ENCODE measurements at places on chromosomes 6 and 20.

DNA sequence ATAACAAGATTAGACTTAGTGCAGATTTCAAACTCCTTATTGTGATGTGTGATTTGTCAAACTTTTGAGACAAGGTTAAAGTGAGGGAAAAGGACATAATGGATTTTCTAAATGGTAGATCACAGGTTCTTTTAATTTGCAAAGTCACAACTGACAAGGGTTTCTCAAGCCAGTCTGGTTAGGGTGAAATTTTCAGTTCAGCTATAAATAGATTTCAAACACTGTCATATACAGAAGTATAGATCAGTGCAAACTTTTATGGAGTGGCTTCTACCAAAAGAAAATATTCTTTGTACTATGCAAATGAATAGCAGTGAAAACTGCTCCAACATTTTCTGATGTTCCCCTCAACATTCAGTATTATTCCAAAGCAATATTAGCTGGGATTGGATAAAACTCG is 337.1 kb upstream of the MAN1A1 start:
- no peak for DNase-seq
- H3K4me3 ChIP-seq: no peak overlapping the region
- no peak overlapping the region for H3K27ac ChIP-seq
- H3K4me1 ChIP-seq: no peaks in the 10 kb centered on the region
- H3K36me3 ChIP-seq: no peaks in the 10 kb centered on the region
- no peaks in the 10 kb centered on the region for H3K27me3 ChIP-seq

DNA sequence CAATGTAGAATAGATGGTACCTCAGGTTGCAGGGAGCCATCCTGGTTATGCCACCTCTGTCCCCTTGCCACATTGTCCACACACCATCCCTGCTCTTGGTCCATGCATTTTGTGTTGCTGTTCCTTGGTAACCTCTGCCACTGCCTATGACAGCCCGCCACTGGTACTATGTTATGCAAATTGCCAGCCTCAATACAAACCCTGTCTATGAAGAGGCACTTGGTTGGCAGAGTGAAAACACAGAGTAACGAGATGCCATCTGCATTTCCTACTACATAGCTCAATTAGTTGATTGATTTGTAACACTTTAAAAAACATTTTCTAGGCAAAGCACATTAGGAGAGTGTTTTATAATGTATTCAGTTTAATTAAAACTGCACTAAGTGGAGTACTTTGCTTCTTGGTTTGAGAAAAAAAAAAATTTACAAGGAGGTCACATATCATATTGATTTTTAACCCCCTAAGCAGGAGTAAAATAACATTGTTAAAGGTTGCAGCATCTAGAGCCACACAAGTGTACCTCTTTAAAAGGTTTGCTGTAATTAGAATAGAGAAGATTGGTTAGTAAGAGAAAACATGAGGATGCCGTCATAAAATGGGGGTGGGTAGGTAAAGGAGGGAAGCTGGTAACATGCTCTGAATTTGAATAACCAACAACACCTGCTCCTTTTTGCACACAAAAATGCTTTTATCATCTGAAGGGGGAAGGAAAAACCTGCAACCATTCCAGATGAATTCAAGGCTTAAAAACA is 817.1 kb downstream of the KIF16B start:
- no peaks in the 10 kb centered on the region for H3K4me1 ChIP-seq
- no peak for DNase-seq
- no peaks in the 10 kb centered on the region for H3K27me3 ChIP-seq
- no peak overlapping the region for H3K4me3 ChIP-seq

DNA sequence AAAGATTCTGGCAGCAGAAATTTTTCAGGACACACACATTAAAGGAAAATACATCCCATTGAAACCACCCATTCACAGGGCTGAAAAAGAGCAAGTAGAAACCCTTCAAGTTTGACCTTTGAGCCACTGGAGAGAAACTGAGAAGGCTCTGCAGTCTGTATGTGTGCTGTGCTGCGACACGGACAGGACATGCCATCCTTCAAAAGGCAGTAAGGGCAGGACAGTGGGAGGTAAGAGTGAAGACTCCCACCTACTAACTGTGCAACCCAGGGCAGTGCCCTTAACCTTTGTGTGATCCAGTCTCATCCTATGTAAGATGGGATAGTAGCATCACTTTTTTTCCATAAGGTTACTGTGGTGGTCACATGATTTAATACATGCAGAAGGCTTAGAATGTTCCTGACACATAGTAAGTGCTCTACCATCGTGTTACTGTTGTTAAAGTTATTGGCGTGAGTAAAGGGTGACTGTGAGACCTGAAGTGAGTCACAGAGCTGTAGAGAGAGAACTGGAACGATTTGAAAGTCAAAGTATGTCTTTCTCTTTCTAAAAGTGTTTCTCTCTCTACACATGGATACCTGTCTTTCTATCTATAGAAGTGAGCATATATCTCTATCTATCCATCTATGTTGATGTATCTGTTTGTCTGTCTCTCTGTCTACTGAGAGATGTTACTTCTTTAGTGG is 153.7 kb upstream of the OLIG3 start:
- no peaks in the 10 kb centered on the region for H3K36me3 ChIP-seq
- no peak for DNase-seq
- no peaks in the 10 kb centered on the region for H3K4me1 ChIP-seq
- no peaks in the 10 kb centered on the region for H3K27me3 ChIP-seq
- H3K27ac ChIP-seq: no peak overlapping the region

DNA sequence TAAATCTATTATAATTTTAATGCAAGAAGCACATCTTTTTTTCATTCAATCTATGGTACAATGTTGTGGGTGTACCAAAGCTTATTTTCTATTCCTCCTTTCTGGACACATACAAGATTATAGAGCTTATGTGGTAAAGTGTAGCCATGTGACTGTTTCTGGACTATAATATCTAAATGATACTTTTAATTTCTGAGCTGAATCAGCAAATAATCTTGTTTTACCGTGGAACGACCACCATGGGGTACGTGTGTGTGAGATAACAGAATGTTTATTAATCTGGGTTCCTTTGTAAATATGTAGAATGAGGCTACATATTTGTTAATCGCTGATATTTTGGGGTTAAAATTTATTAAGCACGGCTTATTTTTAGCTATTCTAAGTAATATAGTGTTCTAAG is 111.5 kb upstream of the EYS start:
- no peak overlapping the region for H3K27ac ChIP-seq
- H3K4me1 ChIP-seq: no peaks in the 10 kb centered on the region
- H3K4me3 ChIP-seq: no peak overlapping the region
- no peaks in the 10 kb centered on the region for H3K36me3 ChIP-seq
- no peak for DNase-seq
- no peaks in the 10 kb centered on the region for H3K27me3 ChIP-seq

GRCh38 chr6:105988321-105988720 is 97.8 kb upstream of the PRDM1 start:
- DNase-seq: no peak
- H3K4me1 ChIP-seq: peaks cover 25% of the 10 kb centered on the region
- H3K27me3 ChIP-seq: peaks cover 19% of the 10 kb centered on the region

- H3K4me1 ChIP-seq: no peaks in the 10 kb centered on the region
- no peak overlapping the region for H3K27ac ChIP-seq
- H3K27me3 ChIP-seq: no peaks in the 10 kb centered on the region
- no peaks in the 10 kb centered on the region for H3K36me3 ChIP-seq
- DNase-seq: no peak
- no peak overlapping the region for H3K4me3 ChIP-seq
Measured at GRCh38 chr6:170084166-170084730, 206.6 kb downstream of the DLL1 start.

- peaks cover 8% of the 10 kb centered on the region for H3K4me1 ChIP-seq
- H3K36me3 ChIP-seq: no peaks in the 10 kb centered on the region
- no peak overlapping the region for H3K27ac ChIP-seq
- no peak overlapping the region for H3K4me3 ChIP-seq
Measured at GRCh38 chr6:143112084-143112768, 51.5 kb downstream of the AIG1 start.

- H3K4me1 ChIP-seq: peaks cover 9% of the 10 kb centered on the region
- no peak overlapping the region for H3K27ac ChIP-seq
- no peaks in the 10 kb centered on the region for H3K36me3 ChIP-seq
Measured at GRCh38 chr6:106069478-106069877, 16.7 kb upstream of the PRDM1 start.

- H3K4me1 ChIP-seq: no peaks in the 10 kb centered on the region
- no peaks in the 10 kb centered on the region for H3K36me3 ChIP-seq
- H3K4me3 ChIP-seq: no peak overlapping the region
- no peak overlapping the region for H3K27ac ChIP-seq
- no peak for DNase-seq
- H3K27me3 ChIP-seq: no peaks in the 10 kb centered on the region
Measured at GRCh38 chr6:103797738-103798137, 1062.0 kb downstream of the HACE1 start.

GRCh38 chr20:6812530-6812929 is 45.0 kb downstream of the BMP2 start:
- H3K4me3 ChIP-seq: no peak overlapping the region
- no peak overlapping the region for H3K27ac ChIP-seq
- H3K27me3 ChIP-seq: peaks cover 2% of the 10 kb centered on the region
- DNase-seq: no peak
- no peaks in the 10 kb centered on the region for H3K4me1 ChIP-seq

DNA sequence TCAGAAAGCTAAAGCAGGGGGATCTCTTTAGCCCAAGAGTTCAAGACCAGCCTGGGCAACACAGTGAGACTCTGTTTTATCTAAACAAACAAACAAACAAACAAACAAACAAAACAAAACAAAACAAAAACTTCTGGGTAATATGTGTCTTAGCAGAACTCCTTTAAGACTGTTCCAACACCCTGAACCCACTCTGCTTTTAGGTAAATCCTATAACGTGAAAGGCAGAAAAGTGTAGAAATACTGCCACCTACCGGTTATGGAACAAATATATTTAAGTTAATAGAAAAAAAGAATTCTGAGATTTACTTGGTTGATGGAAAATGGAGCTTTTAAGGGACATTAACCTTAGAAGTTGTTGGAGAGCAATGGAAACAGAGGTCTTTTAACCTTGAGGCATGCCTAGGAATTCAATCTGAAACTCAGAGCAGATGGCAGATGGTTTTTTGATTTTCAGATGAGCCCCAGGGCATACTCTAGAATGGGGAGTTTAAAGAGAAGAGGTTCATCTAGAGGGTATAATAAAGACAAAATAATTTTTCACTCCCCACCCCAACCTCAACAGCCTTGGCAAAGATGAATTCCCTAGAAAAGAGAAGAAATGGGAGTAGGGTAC is 38.5 kb downstream of the SOD2 start:
- no peaks in the 10 kb centered on the region for H3K27me3 ChIP-seq
- H3K4me1 ChIP-seq: no peaks in the 10 kb centered on the region
- H3K36me3 ChIP-seq: no peaks in the 10 kb centered on the region
- peak; percentile 34 for DNase-seq
- H3K4me3 ChIP-seq: no peak overlapping the region

DNA sequence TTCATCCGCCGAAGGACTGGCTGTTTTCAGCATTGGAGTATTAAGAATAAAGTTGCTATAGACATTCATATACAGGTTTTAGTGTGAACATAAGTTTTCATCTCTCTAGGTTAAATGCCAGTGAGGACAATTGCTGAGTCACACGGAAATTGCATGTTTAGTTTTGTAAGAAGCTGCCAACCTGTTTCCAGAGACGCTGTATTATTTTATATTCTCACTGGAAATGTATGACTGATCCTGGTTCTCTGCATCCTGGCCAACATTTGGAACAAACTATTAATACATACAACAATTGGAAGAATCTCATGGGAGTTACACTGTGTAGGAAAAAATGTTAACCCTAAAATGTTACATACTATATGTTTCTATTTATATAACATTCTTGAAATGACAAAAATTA is 16.7 kb upstream of the TGM6 start:
- no peaks in the 10 kb centered on the region for H3K4me1 ChIP-seq
- no peak overlapping the region for H3K27ac ChIP-seq
- no peaks in the 10 kb centered on the region for H3K36me3 ChIP-seq
- DNase-seq: no peak

- DNase-seq: no peak
- no peak overlapping the region for H3K27ac ChIP-seq
- peaks cover 3% of the 10 kb centered on the region for H3K4me1 ChIP-seq
- H3K36me3 ChIP-seq: no peaks in the 10 kb centered on the region
- H3K4me3 ChIP-seq: no peak overlapping the region
Measured at GRCh38 chr20:617934-618690, 8.0 kb upstream of the TCF15 start.

DNA sequence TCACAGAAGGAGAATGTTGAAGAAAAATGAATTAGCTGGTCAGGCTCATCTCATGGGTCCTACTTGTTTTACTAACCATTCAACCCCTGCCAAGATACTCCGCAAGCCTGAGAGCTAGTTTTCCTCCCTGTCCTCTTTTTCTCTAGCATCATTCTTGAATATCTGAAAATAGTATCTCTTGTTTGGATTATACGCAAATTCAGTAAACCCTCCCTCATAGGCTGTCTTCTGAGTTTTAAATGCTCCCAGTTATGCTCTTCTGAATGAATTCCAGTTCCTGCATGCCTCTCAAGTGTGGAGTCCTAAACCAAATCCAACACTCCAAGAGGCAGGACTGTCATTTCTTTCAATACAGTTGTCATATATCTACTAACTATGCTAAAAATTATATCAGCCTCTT is 99.6 kb downstream of the COL21A1 start:
- H3K4me1 ChIP-seq: peaks cover 5% of the 10 kb centered on the region
- no peak overlapping the region for H3K27ac ChIP-seq
- no peaks in the 10 kb centered on the region for H3K27me3 ChIP-seq
- no peaks in the 10 kb centered on the region for H3K36me3 ChIP-seq

GRCh38 chr20:63124782-63125580 is 91.0 kb downstream of the YTHDF1 start:
- H3K27me3 ChIP-seq: peaks cover 9% of the 10 kb centered on the region
- no peaks in the 10 kb centered on the region for H3K36me3 ChIP-seq
- H3K27ac ChIP-seq: no peak overlapping the region
- H3K4me3 ChIP-seq: no peak overlapping the region
- no peak for DNase-seq

GRCh38 chr6:30670760-30671527 is 1.9 kb downstream of the DHX16 start:
- no peaks in the 10 kb centered on the region for H3K27me3 ChIP-seq
- H3K4me3 ChIP-seq: no peak overlapping the region
- DNase-seq: no peak
- H3K36me3 ChIP-seq: peaks cover 19% of the 10 kb centered on the region
- peaks cover 5% of the 10 kb centered on the region for H3K4me1 ChIP-seq

GRCh38 chr20:31967830-31968249 is at the start of gene XKR7:
Gene XKR7, plus strand, starts transcription at chr20:31968151. Its CDS starts 25 bp downstream, at chr20:31968176.
- peak within 1 kb of the TSS; percentile 33 for H3K4me3 ChIP-seq
- no peak for DNase-seq
- H3K27ac ChIP-seq: no peak within 1 kb of the TSS
- peaks cover 2% of the 10 kb centered on the region for H3K4me1 ChIP-seq
- no peaks in the 10 kb centered on the region for H3K36me3 ChIP-seq
- peaks cover 58% of the 10 kb centered on the region for H3K27me3 ChIP-seq
